Right renal cortex interstitium (tissue), 3 donors: ENCODE measurements at places on chromosomes 4 and X.

GRCh38 chr4:108237693-108238092, 69.0 kb upstream of the LEF1 start:
- no peak for DNase-seq

DNA sequence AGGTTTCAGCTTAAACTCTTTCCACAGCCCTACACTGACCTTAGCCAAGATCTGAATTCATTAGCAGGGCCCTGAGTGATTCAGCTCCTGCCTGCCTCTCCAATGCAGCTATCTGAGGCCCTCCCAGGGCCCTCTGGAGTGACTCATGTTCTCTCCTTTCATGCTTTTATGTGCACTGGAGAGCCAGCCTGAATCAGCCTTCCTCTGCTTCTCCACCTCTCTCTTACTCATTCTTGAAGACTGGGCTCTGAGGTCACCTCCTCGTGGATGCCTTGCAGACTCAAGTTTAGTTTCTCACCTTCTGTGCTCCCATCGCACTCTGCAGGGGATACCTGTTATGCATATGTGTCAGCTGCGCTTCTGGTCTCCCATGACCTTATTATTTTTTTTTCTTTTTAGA, 3.1 kb upstream of the OCIAD2 start:
- no peak for DNase-seq

GRCh38 chrX:123155327-123155726, 28.8 kb upstream of the GRIA3 start:
- DNase-seq: no peak

DNA sequence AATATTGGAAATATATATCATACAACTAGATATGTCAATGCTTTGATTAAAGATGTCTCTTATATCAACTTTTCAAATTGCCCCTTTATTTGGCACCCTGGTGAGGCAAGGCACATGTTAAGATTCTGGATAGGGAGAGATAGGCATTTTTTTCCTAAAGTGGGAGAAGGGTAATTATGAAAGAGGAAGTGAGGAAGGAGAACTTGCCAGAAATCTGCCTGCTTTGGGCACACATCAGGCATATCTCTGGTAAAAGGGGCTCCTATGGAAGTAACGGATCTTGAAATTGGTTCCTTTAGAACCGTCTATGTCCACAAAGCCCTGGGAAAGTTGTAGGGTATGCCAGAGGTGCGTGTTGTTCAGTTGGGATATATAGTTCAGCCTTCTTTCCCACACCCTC, 5.7 kb downstream of the IL15 start:
- DNase-seq: no peak

DNA sequence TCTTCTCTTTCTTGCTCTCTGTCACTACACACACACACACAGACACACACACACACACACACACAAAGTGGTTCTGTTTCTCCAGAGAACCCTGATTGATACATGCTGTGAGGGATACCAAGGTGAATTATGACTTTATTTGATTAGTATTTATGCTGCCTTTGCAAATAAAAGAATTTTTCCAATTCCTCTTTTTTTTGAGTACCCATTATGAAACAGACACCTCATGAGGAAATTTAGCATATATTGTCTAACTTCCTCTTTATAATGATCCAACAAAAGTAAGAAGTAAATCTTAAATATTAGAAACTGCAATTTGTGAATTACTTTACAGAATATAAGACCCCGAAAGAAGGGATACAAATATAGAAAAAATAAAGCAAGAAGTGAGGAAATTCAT, 14.3 kb upstream of the RAB28 start:
- DNase-seq: no peak

DNA sequence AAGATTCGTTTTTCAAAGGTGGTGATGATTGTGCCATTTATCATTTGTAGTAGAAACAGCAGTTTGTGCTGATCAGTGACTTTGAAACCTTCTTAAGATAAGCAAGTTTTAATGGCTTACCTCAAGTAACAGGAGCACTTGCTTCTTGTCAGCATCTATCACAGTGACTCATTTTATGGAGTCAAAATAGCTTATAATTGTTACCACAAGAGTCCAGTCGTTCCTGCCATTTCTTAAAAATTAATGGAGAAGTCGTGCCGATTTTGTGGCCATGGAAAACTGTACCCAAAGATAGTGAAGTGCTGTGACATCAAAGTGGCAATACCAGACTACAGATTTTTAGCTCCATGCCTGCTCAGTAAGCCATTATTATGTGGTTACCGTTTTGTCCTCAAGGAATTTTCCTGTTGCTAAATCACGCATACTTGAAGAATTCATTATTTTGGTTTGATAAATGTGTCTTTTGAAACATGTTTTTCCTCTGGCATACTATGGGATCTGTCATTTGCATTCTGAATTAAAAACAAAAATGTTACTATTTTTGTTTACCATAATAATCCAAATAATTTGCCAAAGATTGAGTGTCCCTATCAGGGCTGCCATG, 129.9 kb downstream of the CBR4 start:
- DNase-seq: no peak

GRCh38 chr4:22597471-22597870, 81.6 kb upstream of the ADGRA3 start:
- no peak for DNase-seq

- no peak for DNase-seq
These were observed 17.8 kb downstream of the MFAP3L start for GRCh38 chr4:170008371-170008770.

GRCh38 chr4:69025191-69025998, 70.9 kb upstream of the UGT2B7 start:
- DNase-seq: no peak

DNA sequence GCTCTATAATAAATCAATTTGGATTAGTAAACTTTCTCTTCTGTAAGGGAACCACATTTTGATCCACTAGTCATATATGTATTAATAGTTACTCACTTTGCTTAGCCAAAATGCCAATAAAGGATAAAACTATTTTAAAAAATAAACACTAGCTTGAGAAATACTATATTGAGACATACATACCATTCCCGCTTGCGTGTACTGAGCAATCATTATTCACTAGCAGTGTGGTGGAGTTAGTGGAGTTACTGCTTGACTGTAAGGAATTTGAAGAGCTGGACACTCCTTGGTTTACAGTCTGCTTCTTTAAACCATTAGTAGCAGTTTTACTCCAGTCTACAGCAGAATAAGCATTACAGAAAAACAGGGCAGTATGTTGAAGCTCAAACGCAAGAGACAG, 10.8 kb upstream of the PHKA2 start:
- no peak for DNase-seq

GRCh38 chr4:172141025-172141424, 327.8 kb downstream of the GALNTL6 start:
- no peak for DNase-seq
